ENCODE measurements at places on chromosomes 13 and 19.

DNA sequence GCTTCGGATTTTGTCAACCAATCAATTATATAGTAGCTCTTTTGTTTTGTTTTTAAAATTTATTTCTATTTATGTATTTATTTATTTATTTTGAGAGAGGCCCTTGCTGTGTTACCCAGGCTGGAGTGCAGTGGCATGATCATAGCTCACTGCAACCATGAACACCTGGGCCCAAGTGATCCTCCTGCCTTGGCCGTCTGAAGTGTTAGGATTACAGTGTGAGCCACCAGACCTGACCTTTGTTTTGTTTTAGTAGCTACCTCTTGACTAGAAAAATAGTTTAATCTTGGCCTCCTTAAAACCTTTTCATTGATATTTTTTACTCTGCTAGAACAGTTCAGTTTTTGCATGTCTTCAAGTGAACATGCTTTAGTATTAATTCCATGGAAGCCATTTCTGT is 15.1 kb downstream of the GARRE1 start:
- DNase-seq: no peak

DNA sequence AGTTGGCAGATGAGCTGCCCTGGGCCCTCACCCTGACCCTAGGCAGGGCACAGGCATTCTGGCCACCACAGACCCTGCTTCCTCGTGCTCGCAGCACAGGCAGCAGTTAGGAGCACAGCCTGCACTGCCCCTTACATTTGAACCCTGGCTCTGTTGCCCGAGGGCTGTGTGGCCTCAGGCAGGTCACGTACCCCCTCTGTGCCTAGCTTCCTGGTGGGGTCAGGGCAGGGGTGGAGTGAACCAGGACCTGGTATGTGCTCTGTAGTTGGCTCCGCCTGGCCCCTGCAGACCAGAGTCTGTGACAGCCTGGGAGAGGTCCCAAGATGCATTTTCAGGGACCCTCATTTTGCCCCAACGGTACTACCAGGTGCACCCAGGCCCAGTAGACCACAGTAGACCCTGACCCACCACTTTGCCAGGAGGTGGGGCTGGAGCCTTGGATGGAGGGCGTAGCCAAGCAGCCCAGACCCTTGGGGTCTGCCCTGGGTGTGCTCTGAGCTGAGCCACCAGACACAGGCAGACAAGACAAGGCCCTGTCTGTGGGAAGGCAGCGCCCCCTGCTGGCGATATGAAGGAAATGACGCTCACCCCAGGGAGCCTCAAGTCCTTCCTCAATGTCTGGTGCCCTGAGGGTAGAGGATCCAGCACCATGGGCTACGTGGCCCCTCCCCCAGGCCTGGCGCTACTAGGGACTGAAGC is 9.1 kb downstream of the LYL1 start:
- DNase-seq: peak; percentile 52

DNA sequence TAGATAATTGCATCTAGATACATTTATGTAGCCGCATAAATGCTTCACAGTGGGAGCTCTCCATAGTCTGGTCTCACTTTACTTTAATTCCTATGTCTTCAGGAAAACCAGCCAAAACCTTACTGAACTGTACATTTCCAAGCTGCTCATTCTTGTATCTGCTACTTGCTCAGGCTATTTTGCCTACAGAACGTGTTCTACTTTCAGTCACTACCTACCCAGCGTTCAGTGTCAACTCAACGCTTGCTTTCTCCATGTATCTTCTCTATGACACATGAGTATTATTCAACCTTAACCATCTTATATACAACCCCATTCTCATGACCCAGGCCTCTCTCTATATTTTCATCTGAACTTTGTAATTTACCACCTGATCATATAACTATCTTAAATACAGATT is 101.9 kb downstream of the KLF12 start:
- DNase-seq: no peak

DNA sequence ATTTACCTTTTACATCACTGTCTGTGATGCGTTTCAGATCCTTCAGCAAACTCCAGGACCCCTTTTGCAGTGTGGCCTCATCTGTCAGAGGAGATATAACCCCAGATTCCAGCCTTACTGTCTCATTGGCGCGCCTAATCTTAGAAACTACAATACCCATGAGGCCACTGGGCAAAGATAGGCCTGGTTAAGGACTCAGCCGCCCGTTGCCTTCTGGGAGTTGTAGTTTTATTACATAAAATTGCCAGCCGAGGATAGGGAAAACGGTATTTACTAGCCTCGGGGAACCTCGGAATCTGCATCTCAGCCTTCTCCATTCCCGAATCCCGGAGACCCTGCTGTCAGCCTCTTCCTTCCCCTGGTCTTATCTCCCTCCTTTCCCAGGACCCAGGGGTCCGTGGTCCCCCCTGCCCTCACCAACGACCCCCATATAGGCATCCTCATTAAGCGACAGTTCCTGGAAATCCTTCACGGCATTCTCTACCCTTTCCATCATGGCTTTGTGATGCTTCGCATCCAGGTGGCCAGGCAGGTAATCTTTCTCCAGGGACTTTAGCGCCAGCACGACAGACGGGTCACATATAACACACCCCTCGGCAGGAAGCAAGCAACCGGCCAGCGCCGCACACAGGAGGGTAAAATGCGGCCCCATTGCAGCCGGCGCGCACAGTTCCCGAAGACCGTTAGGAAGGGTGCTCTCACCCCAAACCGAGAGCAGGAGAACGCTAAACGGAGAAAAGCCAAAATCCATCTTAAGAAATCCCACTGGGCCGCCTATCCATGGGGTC is 1.3 kb downstream of the IZUMO1 start:
- DNase-seq: peak; percentile 31

DNA sequence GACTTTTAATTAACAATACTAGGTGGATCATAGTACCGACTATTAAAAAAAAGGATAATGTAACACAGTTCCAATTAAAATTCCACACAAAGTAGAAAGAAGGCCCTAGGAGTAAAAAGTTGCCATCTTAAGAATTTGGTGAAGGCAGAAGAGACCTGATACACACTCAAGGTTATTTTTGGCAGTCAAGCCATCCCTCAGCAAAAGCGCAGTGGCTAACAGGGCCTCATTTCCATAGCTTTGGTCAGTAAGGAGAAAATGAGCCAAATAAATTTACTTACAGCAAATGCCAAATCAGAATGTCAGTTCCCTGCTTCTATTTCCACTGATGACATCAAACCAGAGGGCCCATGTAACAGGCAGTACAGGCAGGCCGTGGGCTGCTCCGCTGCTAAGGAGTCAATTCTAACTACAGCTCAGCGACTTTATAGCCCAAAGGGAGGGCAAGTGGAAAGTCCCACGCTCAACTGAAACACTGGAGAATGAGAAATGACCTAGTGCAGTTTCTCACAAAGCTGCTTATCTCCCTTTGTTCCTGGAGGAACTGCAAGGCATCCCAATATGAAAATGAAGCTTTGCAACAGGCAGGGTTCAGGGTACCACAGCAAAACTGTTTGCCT is 6.3 kb downstream of the ARGLU1 start:
- peak; percentile 35 for DNase-seq

All from mammary epithelial cell (primary cell).